HS-27A (cell line): ENCODE measurements at places on chromosomes 6 and 20.
A peak's percentile ranks its signal among the peaks of the same experiment; 100 is the strongest.

DNA sequence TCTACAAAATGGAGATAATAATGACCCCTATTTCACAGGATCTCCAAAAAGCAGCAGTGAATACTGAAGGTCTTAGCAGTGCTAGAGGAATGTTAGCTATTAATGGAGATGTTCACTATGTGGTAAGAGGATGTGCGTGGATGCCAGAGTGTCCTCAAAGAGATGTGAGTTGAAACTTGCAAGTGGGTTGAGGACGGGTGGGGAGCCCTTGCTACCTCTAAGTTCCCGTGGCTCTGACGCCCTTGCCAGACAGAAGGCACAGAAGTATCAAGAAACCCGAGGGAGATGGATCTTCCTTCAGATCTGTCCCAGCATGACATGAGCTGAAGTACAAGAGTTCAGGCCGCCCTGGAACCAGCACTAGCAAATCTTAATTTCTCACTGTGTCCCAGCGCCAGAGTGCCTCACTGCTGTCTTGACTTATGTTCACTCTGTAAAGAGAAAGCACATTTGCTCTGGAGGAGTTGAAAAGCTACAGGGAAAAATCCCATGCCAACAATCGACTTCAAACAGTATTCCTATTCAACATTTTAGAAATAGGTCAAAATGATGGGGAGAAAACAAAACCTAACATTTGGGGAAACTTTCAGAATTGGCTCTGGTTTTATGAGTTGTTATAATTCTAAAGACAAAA, 59.5 kb downstream of the FYN start:
- no peak for DNase-seq

DNA sequence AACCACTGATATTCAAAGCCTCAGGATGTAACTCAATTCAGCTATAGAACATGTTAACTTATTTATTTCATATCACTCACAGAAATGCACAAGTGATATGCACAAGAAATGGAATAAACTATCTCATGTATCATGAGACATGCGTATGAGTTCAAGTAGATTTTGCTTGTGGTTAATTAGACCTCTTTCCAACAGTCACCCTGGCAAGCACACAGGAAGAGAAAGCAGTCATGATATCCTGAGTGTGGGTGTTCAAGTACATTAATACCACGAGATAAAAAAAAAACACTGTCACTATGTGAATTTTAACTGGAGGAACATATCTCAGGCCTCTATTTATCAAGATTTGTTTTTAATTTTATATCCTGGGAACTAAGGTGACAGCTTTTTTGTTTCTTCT, 64.2 kb downstream of the LAMP5 start:
- DNase-seq, result no peak

GRCh38 chr20:55977690-55978459, 27.4 kb downstream of the CBLN4 start:
- DNase-seq, result no peak

DNA sequence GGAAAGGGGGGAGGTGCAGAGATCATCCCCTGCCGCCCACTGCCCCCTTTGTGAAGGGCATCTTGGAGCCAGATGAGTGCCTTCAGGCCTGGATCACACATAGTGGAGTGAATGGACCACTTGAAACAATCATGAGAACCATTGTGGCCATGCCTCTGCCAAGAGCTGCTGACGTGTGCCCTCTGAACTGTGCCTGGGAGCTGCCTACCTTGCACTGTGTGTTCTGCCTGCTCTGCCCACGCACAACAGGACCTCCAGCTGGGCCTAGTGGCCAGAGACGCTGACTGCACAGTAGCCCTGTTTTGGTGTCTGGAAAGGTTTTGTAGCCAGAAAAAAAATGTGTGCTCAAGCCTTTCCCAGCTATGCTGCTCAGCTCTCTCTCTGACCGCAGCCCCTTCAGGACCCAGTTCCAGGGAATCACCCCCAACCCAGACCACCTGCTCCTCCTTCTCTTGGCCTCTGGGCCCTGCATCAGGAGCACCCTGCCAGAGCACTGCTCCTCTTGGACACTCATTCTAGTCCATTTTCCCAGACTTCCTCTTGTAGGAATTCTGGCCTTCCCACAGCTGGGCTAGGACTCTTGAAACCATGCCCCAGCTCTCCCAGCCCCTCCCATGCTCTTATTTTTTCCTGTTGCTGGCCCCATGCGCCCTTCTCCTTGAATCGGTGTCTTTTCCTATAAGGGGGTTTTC, 1.6 kb upstream of the ADIG start:
- no peak for DNase-seq

GRCh38 chr6:102994866-102995265, 1601.4 kb downstream of the GRIK2 start:
- DNase-seq, result no peak

- no peak for DNase-seq
Measured at GRCh38 chr6:74222768-74223333, 526.8 kb downstream of the CD109 start.

- no peak for DNase-seq
Measured at GRCh38 chr6:2697291-2697690, 53.4 kb downstream of the MYLK4 start.

DNA sequence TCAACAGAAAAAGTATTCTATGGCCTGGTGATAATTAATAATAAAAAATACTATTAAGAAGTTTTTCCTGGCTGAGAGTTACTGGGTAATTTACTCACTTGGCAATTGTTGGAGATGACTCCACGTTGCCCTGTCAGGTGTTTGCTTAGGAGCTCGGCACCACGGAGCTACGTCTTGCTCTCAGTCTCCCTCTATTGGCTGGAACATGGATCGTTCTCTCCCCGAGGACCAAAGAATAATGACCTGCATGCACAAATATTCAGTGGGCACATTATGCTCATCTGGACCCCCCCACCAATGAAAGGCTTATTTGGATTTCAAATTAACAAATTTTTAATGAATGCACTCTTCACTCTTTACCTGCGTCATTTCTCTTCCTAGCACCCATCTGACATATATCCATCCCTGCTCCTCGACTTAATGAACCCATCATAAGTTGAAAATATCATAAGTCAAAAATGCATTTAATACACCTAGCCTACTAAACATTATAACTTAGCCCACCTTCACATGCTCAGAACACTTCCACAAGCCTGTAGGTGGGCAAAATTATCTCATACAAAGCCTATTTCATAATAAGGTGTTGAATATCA, 71.0 kb upstream of the CD83 start:
- DNase-seq, result no peak

DNA sequence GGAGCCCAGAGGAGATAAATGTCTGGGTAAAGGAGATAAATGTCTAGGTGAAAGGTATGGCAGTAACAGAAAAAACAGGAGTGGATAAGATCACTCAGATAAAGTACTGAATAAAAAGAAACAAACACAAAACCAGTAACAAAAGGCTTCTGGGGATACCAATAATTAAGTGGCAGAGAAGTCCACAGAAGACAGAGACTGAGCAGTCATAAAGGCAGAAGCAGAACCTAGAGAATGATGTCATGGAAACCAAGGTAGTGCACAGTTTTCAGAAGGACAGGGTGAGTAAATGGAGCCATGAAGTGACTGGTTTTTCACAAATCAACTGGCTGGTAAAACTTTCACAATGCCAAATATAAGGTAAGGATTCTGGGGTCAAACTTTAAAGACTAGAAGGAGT, 80.9 kb upstream of the PLN start:
- no peak for DNase-seq

GRCh38 chr6:44311767-44312166, 1.4 kb downstream of the AARS2 start:
- DNase-seq, result no peak

GRCh38 chr6:24019830-24020229, 106.2 kb upstream of the NRSN1 start:
- DNase-seq, result no peak

- DNase-seq, result no peak
Measured at GRCh38 chr6:75234126-75234865, 9.3 kb downstream of the COX7A2 start.

GRCh38 chr6:143596866-143597265, 80.9 kb upstream of the PHACTR2 start:
- no peak for DNase-seq

GRCh38 chr6:12012558-12013306, 620 bp downstream of the HIVEP1 start:
- peak; percentile 64 for DNase-seq

GRCh38 chr6:166998256-166999144, 697 bp upstream of the CEP43 start:
- no peak for DNase-seq

DNA sequence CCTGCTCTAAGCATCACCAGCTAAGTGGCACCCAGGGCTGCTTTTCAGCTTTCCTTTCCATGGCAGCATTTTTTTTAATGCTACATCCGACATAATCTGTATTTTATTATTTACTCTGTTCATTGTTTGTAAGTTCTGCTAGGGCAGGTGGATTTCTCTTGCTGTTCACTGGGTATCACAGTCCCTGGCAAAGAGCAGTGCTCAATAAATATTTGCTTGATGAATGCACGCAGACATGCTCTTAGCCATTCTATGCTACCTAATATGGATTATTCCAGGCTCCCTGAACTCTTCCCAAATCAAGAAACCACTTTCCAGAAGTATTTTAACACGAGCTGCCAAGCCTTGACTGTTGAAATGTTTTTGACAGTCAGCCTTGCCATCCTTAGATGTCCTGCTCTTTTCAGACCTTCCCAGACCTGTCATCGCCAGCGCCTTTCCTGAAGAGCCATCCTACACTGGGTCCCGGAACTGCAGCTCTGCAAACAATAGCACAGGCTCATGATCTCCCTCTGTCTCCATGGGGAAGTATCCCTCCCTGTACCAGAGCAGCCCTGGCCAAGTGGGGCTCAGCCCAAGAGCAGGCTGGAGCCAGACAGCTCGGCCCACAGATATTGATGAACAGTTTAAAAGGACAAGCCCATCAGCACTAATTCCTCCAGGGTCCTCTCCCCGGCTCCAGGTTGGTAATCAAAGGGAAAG, 136.5 kb upstream of the CDH4 start:
- no peak for DNase-seq

DNA sequence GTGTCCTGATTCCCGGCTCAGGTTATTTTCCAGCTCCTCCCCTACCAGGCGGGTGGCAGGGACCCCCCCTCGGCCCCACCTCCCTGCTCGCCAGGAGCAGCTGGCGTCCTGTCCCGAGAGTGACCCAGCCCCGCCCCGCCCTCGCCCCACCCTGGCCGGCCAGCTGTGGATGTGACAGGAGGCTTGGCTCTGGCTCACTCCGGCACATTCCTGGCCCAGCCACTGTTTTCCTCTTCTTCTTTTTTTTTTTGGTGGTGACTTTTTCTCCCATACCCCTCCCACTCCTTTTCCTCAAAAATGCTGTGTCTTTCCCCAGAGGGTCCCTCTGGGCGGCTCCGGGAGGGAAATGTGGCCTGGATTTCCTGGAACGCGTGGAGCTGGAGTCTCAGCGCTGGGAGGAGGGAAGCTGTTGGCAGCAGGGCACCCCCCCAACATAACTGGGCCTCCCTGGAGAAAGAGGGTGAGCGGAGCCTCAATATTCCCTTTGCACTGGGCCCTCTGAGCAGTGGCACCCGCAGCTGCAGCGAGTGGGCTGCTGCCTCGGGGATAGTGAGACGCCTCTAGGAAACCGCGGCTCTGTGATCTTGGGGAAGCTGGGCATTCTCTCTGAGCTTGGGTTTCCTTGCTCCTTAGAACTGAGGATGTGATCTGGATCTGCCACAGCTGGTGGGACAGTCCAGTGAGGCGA, 28.3 kb upstream of the CSNK2A1 start:
- DNase-seq, result no peak

DNA sequence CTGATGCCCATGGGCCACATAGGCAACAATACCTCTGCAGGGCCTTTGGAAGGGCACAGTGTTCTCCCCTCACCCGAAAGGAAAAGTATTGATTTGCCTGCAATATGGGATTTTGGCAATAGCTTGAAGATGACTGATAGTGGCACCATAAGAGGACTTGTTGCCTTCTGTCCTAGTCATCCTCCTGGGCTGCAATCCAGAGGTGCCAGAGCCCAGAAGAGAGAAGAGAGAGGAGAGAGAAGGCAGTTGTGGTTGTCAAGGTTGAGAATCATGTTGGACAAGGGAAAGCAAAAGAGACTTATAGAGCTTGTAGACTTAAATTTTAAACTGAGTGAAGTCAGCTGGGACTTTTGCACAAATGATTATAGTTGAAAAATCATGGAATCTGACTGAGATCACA, 14.6 kb downstream of the HDGFL1 start:
- DNase-seq, result no peak

- no peak for DNase-seq
Measured at GRCh38 chr6:71524201-71524600, 235.6 kb downstream of the OGFRL1 start.

DNA sequence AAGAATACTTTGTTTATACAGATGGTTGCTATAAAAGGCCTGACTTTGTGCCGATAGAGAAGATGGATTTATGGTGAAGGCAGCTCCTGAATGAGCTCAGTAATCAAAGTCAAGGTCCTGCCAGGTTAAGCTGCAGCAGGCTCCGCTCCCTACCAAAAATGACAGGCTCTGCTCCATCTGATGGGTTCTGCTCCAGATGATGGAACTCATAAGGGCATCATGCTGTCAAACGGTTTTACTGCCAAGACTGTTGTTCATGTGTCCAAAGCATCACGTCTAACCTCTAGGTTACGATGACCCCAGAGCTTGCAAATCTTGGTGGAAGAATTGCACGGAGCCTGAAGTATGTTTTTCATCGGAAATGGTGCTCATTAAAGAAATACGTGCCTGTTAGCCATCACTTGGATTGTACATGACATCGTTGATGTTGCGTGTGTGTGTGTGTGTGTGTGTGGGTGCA, 19.2 kb upstream of the PTGIS start:
- DNase-seq, result no peak

GRCh38 chr6:135631821-135632220, 134.3 kb upstream of the AHI1 start:
- DNase-seq, result no peak

DNA sequence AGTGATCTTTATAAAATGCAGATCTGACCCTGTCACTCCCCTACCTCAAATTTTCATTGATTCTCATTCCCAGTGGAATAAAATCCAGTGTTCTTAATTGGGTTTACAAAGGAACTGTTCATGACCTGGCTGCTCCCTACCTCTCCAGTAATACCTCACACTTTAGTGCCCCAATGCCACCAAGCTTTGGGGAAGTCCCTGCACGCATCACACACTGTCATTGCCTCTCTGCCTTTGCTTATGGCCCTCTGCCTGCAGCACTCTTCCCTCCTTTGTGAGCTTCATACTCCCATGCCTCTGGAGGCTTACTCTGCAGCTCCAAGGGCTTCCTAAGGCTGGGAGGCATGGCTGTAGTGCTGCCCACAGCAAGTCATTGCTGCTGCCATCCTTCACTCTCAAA, 57.4 kb downstream of the TMC2 start:
- DNase-seq, result no peak

GRCh38 chr6:111984081-111984480, 69.8 kb upstream of the CCN6 start:
- no peak for DNase-seq

DNA sequence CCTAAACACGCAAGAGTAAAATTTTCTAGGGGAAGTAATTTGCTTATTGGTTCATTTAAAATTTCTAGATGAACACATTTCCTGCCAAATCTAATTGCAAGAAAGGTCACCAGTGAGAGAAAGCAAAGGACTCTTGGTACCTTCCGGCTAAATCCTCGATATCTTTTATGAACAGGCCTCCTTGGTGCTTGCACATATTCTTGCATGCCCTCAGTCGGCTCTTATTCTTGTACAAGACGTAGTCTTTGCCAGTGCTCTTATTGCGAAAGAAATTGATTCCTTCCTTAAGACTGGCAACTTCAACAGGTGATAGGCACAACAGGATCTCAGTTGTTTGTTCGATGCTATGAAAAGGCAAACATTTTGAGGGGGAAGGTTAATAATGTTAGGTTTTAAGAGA, 141.7 kb upstream of the CARMIL1 start:
- no peak for DNase-seq

- DNase-seq, result no peak
Measured at GRCh38 chr6:10458287-10458686, 43.4 kb upstream of the TFAP2A start.
